ENCODE measurements at places on chromosomes 2 and 18.

- no peak for DNase-seq
These were observed 1131.0 kb upstream of the NXPH2 start for GRCh38 chr2:139911160-139911559.

DNA sequence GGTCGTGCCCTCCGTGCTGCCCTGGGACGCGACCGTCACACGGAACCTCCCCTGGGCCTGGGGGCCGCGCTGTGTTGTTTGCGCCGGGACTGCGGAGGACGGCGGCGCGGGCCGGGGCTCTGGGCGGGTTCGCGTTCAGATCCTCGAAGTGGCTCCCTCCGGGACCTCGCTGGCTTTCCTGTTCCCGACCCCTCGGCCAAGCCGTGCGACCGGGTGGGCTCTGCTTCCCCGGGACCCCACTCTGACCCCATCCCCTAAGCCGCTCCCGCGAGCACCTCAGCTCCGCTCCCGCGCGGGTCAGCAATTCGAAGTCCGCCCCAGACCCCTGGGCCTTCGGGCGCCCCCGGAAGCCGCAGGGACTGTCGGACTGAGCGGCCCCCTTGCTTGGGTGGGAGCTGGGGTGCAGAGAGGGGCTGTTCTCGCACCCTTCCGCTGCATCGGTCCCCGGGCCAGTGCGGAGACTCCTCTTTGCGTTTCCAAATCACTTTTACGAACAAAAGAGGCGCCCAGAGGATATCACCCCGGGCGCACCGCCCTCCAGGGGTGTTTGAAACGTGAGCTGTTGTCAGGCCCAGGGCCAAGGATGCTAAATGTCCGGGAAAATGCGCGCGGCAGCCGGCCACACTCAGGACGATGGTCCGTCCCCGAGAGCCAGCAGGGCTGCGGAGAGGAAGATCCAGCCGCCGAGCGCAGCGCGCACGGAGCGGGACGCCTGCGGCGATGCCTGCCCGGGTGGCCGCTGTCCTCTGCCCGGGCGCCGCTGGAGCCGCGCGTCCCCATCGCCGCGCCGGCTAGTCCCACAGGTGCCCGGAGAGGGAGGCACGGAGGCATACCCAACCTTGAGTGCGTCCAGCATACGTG lies 73.5 kb downstream of the ZCCHC2 start:
- DNase-seq: peak; percentile 44

GRCh38 chr2:189018631-189019030 lies 44.5 kb downstream of the COL3A1 start:
- DNase-seq: peak; percentile 62

DNA sequence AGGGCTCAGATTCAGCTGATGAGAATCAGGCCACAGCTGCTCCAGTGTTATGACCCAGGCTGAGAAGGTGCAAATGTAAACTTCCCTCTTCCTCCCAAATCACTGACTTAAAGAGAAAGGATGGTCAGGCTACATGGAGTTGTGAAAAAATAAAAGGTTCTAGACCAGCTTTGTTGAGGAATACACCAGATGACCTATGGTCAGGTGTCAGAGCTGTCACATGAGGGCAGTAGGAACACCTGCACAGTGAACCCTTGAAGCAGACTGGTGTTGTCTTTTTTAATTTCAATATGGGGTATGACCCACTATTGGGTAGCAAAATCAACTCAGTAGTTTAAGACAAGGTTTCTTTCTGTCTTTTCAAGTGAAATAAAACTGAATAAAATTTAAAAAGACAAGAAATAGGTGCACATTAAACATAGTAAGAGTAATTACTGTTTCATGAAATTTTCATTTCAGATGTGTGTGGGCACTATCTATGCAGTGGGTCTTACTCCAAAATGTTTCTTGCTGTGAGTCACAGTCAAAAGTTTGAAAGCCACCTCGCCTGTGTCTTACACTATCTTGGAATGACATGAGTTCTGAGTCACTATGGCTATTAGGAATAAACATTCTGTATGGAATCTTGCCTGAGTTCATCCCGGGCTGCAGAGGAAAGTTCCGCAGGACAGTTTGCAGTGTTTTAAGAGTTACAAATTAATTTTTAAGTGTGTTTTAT lies 83.6 kb downstream of the ACVR1 start:
- DNase-seq: peak; percentile 89

GRCh38 chr18:48186131-48186766 lies 222.9 kb downstream of the ZBTB7C start:
- DNase-seq: no peak

DNA sequence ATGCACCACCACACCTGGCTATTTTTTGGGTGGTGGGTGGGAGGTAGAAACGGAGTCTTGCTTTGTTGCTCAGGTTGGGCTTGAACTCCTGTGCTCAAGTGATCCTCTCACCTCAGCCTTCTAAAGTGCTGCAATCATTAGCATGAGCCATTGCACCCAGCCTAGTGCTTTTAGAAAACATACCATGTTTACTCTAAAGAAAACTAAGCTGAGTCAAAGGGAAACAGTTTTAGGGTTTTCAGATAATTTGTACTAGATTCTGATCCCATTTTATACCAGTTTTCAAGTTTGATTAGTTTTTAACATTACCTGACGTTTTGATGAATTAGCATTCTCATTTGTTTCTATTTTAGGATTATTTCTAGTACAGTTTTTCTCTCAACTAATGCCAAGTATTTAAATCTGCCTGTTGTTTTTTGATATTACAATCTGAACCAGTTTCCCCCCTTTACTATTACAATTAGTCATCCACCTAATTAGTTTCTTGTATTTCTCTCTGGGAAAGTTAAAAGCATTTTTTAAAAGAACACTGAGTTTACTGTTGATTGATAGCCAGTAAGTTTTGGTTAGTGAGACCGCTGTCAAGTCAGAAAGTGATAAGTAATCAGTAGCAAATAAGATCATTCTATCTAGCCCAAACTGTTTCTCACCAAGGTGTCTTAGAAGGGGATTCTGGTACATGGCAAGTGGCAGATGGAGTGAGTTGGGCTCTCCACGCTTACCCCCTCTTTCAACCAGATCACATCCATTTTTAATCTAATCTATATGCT lies 24.2 kb upstream of the TBR1 start:
- no peak for DNase-seq

DNA sequence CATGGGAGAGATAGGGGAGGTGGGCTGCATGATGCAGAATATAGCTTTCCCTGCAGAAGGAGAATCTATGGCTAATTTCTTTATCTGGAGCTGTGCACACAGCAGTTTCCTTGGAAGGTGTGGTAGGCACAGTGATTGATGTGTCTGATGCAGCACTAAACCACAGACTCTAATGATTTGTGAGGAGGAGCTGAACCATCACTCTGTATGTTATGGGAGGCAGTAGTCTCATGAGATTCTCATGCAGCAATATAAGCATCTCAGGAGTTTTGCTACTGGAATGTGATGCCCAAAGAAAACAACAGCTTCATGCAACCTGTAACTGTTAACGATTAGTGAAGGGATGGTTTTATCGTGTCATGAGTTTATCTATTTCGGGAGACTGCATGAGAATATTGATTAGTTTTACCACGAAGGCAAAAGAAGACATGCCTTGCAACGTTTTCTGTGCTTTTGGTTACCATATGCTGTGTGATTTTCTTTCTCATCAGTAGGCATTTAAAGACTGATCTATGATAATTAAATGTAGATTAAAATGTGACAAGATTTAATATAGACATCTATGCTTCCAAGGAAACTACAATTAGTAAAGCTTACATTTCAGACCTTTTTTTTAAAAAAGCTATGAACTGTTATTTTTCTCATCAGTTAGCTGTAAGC lies 286.8 kb downstream of the ARL6IP6 start:
- no peak for DNase-seq
